ENCODE measurements at places on chromosomes 1 and 21.

DNA sequence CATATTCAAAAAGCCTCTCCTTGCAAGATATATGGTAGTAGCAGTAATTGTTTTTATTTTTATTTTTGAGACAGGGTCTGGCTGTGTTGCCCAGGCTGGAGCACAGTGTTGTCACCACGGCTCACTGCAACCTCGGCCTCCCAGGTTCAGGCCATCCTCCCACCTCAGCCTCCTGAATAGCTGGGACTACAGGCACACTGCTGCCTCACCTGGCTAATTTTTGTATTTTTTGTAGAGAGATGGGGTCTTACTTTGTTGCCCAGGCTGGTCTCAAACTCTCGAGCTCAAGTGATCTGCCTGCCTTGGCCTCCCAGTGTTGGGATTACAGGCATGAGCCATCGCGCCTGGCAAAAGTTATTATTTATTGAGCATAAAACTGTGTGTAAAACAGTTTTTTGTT, 38.4 kb downstream of the SLC66A1 start:
- no peak for DNase-seq

GRCh38 chr1:27605796-27606707, 2.1 kb upstream of the AHDC1 start:
- DNase-seq: peak; percentile 13

- no peak for DNase-seq
Measured at GRCh38 chr1:231036416-231036815, 3.6 kb downstream of the FAM89A start.

GRCh38 chr1:55007625-55008024, 8.9 kb downstream of the BSND start:
- DNase-seq: no peak

GRCh38 chr1:114176366-114176765, 22.7 kb upstream of the SYT6 start:
- DNase-seq: no peak

DNA sequence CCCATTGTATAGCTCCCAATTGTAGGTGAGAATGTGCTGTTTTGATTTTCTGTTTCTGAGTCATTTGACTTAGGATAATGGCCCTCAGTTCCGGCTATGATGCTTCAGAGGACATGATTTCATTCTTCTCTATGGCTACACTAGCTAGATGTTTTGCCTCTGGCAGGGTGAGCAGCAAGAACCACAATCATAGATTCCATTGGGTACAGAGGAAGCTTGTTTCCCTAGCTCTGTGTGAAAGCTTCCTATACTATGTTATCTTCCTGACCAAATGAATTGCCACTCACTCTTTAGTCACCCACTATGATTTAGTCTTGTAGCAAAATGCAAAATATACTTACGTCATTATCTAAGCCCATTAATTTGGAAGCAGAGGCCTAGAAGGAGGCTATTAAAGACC, 616.3 kb downstream of the PLA2G4A start:
- DNase-seq: no peak

DNA sequence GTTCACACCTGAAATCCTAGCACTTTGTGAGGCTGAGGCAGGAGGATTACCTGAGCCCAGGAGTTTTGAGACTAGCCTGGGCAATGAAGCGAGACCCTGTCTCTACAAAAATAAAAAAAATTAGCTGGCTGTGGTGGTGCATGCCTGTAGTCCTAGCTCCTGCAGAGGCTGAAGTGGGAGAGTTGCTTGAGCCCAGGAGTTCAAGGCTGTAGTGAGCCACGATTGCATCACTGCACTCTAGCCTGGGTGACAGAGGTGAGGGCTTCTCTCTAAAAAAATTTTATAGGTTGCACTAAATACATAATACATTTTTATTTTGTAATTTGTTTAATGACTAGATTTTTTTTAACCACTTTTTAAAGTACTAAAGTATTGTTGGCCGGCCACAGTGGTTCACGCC, 6.1 kb downstream of the PARK7 start:
- no peak for DNase-seq

GRCh38 chr1:221487781-221488524, 253.9 kb downstream of the DUSP10 start:
- no peak for DNase-seq

- no peak for DNase-seq
Measured at GRCh38 chr1:215282557-215282956, 200.0 kb downstream of the KCNK2 start.

- no peak for DNase-seq
Measured at GRCh38 chr1:26191739-26192138, 1.3 kb downstream of the CATSPER4 start.

GRCh38 chr1:117598489-117598888, 7.4 kb upstream of the TENT5C start:
- DNase-seq: no peak

DNA sequence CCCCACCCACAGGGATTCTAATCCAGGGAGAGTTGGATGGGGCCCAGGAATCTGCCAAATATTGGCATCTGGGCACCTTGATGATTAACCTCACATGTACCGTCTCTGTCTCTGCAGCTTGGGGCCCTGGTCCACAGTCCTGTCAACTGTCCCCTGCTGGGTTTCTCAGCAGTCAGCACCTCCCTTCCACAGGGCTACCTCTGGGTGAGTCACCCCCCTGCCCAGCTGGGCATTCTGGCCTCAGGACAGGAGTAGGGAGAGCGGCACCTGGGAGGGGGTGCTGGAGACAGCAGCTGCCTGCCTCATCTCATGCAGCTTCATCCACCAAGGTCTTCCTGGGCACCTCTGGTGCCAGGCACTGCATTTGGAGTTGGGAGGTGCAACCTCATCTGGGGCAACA, 100.6 kb upstream of the ACTL8 start:
- DNase-seq: no peak

- DNase-seq: no peak
Measured at GRCh38 chr1:8525216-8525557, 207.3 kb downstream of the SLC45A1 start.

DNA sequence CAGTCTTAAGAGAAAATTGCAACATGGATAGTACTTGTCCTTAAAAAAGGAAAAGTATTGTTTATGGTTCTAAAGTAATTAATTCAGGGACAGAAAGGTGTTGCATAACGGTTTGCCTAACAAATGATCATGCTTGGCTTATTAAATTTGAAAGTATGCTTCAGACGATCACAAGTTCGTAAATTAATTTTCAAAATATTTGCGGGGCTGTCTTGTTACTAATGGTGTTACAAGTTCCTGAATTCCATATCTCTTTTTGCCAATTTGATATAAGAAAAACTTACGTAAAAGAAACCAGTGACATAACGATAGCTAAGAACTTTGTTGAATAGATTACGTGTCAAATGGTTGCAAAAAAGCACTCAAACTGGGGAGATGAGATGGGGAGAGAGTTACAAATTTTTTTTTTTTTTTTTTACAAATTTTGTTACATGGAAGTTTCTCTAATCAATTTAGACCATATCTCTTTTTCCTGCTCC, 1.3 kb downstream of the AGO3 start:
- DNase-seq: no peak
